ENCODE measurements at places on chromosomes 16 and 17.

- DNase-seq = peak; percentile 41
Measured at GRCh38 chr17:42928714-42929496, 28.3 kb downstream of the G6PC1 start.

GRCh38 chr16:57955572-57956188, 15.2 kb downstream of the CNGB1 start:
- DNase-seq = no peak

- DNase-seq = no peak
Measured at GRCh38 chr16:53673189-53673588, 30.5 kb downstream of the RPGRIP1L start.

GRCh38 chr17:42016411-42016831, 818 bp downstream of the DNAJC7 start:
- no peak for DNase-seq

DNA sequence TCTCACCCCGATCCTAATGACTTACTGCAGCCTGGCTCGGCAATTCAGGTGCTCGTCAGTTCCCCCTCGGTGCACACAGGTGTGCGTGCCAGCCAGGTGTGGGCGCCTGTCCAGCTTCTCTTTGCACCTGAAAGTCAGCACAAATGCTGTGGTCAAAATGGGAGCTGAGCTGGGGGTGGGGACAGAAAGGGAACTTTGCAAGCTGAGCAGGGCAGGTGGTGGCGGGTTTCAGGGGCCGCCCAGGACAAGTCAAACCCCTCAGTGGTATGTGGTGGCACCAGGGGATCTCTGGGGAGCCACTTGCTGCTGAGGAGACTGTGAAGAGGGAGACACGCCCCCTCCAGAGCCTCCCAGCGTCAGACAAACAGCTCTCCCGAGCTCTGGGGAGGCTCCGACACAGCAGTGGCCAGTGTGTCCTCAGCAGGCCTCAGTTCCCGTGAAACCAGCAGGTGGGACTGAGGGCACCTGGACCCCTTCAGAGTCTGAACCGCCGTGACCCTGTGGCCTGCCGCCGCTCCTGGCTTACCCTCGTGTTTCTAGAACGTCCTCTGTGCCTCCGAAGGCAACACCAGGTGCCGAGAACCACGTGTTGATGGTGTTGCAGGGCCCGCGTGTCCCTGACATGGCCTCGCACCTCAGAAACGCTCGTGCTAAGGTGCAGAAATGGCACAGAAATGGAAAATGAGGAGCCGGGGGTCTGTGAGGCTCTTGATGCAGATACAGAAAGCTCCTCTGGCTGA, 233.5 kb upstream of the TNRC6C start:
- no peak for DNase-seq

- DNase-seq = no peak
Measured at GRCh38 chr16:75244225-75244809, 7.1 kb downstream of the BCAR1 start.

DNA sequence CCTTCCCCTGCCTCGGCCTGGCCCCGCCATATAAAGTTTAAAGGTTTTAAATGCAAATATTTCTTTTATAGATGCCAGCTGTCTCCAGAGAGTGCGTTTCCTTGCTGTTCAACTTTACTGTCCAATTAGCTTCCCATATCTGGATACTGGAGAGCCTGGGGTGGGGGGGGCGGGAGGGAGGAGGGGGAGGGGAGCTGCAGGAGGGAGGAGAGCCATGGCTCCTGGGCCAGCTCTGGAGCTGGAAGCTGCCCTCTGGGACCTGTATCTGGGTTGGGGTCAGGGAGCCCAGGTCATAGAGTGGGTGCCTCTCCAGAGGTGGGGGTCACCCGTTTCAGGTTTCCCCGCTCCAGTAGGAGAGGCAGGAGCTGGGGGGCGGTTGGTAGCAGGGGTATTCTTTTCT, 6.2 kb upstream of the GSE1 start:
- no peak for DNase-seq

DNA sequence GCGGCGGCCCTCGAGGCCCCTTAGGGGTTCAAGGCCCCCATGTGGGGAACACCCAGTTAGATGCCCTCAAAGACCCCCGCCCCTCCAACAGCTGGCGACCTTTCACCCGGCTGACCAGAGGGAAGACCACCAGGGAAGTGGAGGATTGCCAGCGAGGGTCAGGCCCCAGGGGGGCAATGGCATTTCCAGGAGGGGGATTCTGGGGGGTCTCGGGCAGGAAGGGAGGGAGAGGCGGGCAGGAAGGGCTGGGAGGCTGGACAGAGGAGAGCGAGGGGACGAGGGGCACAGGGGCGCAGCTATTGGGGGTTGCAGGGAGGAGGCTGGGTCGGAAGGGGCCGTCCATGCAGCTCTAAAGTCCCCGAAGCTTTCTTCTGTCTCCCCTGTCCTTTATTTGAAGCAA, 139.5 kb downstream of the C16orf95 start:
- no peak for DNase-seq

- DNase-seq = no peak
Measured at GRCh38 chr16:11159282-11159681, 96.7 kb downstream of the SOCS1 start.

DNA sequence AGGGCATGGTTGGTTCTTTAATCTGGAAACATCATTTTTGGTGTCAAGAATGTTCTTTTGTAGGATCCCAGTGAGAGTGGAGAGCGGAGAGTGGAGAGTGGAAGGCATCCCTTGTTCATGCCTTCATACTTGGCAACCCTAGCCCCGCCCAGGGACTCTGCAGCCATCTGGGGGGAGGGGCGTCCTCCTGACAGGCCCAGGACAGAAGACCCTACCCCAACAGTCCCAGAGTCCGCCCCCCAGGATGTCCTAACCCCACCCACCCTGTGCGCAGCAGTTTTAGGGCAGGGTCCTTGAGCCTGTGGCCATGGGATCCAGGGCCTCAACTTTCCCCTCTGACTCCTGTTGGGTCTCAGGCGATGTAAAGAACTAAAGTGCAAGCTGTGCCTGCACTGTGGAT, 4.5 kb downstream of the SLC26A11 start:
- no peak for DNase-seq

GRCh38 chr17:43572368-43572980, 26.3 kb upstream of the ETV4 start:
- no peak for DNase-seq

DNA sequence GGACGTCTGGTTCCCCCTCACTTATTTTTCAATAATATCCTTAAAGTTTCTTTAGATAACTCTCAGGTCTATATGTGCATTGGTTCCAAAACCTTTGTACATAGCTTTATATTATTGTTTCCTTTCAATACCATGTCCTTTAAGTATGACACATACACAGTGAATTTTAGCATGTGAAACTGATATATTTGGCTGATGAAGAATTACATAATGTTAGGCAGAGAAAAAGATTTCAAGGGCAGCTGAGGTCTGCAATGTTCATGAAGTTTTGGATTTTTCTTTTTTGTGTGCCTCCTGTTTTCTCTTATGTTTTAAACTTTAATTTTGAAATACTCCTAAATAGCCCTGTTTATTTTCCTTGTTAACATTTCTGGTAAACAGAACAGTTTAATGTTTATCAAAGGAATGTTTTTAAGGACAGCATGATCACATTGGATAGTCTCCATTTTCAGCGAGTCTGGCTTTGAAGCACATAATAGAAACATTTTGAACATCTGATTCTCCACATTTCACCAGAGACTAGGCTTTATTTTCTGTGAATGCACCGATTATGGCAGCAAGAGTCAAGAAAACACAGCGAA, 32.9 kb upstream of the FBXO47 start:
- no peak for DNase-seq

DNA sequence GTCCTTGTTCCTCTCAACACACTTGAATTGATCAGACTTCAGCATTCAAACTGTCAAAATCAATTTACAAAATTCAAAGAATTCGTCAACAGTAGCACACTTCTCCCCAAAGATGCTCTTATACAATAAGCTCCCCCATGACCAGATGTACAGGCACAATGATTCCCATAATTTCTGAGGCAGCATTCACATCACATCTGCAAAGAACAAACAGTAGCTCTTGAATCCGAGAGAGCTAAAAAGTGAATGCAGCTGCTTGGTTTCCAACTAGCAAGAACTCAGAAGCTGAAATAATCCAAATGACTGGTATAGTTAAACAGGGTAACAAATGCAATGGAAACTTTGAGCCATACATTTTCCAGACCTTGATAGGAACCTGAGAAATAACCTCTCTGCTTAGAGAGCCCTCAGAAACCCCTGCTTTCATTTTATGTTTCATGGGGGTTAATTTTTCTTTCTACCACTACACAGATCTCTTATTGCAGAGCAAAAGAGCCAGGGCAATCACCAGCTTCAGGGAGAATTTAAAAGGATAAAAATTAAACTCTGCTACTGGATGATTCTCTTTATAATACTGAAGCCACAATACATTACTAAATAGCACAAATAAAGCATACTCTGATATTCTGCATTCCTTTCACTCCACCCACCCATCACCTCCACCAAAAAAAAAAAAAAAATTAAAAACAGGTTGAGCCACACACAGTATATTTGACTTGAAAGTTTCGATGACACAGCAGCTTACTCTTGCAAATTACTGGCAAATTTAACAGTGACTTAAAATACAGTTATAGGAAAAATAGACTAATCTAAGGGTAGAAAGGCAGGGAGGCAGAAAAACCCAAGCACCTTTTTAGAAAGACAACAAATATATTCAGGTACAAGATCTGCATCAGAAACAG, 23.1 kb upstream of the TMEM97 start:
- DNase-seq = no peak

- no peak for DNase-seq
Measured at GRCh38 chr17:55654022-55654421, 68.6 kb downstream of the TMEM100 start.

GRCh38 chr17:65049085-65049756, 7.3 kb downstream of the GNA13 start:
- DNase-seq = peak; percentile 11

DNA sequence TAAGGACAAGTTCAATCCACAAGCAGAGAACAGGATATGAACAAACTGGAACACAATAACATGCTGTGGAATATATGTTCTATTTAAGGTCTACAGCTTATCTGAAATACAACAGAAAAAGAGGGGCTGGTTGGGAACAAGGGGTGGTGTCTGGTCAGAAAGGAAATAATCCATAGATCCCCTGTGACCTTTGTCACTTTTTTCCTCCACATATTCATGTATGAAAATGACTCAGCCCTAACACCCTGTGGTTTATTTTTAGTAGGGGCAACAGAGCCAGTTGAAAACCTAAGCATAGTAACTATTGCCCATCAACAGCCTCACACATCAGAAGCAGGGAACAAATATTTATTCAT, 12.3 kb upstream of the SPAG9 start:
- DNase-seq = no peak

DNA sequence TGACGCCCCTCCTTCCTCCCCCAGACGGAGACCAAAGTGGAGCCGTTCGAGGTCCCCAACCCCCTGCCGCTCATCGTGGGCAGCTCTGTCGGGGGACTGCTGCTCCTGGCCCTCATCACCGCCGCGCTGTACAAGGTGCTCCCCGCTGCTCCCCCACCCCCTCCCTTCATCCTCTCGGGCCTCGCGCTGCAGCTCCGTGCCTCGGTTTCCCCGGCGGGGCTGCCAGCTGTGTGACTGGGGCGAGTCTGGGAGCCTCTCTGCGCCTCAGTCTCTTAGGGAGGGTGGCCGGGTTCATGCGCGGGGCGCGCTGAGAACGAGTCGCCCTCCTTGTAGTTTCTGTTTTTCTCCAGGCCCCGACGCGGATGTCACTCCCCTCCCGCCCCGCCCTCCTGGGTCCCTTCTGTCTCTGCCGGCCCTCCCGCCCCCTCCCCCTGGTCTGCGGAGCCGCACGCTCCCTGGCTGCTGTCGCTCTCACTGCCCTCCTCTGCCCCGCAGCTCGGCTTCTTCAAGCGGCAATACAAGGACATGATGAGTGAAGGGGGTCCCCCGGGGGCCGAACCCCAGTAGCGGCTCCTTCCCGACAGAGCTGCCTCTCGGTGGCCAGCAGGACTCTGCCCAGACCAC, 23.7 kb upstream of the ITGAX start:
- DNase-seq = peak; percentile 25

GRCh38 chr16:67419931-67420330, 3.7 kb upstream of the ZDHHC1 start:
- no peak for DNase-seq

- DNase-seq = no peak
Measured at GRCh38 chr17:9936095-9936494, 31.0 kb upstream of the RCVRN start.

GRCh38 chr17:29592850-29593551, at the start of gene ANKRD13B:
Gene ANKRD13B, plus strand, starts transcription at chr17:29593132. Its CDS starts 490 bp downstream, at chr17:29593622.
- peak; percentile 60 for DNase-seq

GRCh38 chr17:35121315-35121714, at the start of gene FNDC8:
Gene FNDC8, plus strand, starts transcription at chr17:35121615. Its CDS starts 79 bp downstream, at chr17:35121694.
- DNase-seq = no peak

DNA sequence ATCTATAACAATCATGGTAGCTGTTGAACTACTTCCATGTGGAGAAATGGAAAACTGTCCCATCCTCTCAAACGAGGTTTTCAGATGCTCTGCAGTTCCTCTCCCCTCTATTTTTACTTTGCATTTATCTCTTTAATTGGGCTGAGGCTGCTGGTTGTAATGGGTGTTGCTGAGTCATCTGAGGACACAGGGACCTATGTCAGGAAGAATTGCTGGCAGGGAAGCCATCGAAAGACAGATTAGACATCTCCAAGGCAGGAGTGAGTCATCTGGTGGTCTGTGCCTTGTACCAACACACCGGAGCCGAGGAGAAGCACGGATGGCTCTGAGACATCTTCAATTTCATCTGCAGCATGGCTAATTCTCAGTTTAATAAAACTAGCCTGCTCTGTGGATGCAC, 394.5 kb downstream of the GRIN2A start:
- DNase-seq = no peak

DNA sequence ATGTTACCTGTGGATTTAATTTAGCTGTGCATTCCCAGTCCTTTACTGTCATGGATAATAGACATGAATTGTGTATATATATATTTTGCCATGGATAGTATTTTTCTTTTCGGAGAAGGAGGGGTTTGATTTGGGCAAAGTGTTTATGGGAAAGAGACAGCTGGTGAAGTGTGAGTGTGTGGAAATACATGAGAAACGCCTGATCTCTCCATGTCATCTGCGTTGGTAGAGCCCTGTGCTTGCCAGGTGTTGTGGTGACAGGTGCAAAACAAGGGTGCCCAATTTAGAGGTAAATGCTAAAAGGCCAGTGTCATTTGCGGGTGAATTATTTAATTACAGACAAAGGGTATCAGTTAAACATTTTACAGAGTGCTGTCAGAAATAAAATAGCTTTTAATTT, 23.4 kb downstream of the NDEL1 start:
- DNase-seq = no peak

- no peak for DNase-seq
Measured at GRCh38 chr17:81456798-81457197, 55.8 kb downstream of the ACTG1 start.

GRCh38 chr17:63611354-63611753, 10.7 kb downstream of the TACO1 start:
- DNase-seq = no peak

- DNase-seq = no peak
Measured at GRCh38 chr16:49183911-49184310, 97.7 kb downstream of the CBLN1 start.

GRCh38 chr17:68612923-68613292, 11.7 kb upstream of the FAM20A start:
- DNase-seq = no peak

Data from activated naive CD8-positive, alpha-beta T cell treated with anti-CD3 and anti-CD28 coated beads for 36 hours (primary cell).